Choroid plexus epithelial cell (primary cell): ENCODE measurements at places on chromosomes 3 and 15.

DNA sequence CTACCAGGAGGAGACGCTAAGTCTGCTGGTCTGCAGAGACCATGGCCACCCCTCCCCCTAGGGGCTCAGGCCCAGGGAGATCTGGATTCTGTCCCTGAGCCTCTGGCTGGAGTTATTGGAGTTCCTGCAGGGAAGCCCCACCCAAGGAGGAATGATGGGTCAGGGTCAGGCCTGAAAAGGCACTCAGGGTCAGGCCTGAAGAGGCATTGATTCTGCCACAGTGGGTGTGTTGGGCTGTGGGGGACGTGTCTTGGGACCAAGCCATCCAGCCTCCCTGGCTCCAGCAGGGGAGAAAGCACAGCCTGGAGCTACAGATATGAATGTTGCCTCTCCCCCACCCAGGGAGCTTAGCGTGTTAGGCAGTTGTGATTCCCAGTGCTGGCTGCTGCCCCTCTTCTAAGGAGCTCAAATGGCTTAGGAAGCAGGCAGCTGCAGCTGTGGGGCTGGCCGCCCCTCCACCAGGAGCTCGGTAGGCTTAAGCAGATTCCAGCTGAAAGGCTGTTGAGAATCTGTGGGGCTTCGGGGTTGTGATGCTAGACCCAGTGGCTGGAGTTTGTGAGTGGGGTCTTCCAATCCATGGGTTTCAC is 176.7 kb downstream of the CHL1 start:
- DNase-seq, result no peak

DNA sequence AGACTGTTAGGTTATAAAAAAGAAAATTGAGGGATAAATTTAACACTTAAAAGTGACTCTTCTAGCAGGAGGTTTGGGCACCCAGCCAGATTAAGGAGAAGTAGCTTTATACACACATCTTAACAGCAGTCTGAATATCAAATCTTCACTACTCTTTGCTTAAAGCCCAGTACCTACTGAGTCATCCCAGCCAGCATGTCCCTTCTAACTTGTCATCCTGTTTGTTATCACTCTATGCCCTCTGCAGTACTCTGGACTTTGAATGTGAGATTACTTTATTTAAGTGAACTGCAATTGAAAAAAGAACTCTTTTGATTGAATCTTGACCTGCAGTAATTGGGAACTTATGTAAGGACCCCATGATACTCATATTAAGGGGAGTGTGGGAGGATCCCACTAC is 77.6 kb downstream of the FHIT start:
- no peak for DNase-seq

GRCh38 chr3:179098388-179099077 is 26.9 kb upstream of the ZMAT3 start:
- DNase-seq, result peak; percentile 74

DNA sequence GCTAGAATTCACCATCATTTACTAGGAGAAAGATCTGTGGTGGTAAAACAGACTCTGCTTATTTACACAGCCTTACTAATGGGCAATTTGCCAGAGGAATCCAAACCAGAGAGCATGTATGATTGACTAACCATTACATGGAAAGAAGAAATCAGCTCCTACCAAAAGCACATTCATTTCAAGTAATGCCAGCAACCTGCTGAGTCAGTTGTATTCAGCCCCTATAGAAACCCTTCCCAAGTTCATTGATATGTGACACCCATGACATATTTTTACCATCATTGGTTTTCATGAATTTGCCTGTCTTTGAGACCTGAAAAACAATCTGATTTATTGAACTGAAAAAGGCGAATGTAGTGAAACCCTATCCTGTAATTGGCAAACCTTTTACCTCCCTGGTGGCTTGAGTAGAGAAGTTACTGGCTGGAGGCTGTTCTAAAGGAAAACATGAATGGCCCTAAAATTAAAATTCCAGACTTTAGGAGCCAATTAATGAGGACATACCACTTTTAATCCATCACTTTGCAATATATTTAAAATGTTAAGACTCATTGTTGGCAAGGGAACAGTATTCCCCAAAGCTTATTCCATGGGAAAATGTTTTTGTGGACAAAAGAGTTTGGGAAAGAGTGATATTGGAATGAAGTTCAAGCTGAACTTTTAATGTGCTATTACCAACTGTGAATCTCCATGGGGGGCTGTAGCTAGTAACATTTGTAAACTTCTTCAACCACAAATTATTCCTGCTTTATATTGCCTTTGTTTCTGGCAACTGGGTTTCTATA is 542.9 kb downstream of the FHIT start:
- peak; percentile 83 for DNase-seq

DNA sequence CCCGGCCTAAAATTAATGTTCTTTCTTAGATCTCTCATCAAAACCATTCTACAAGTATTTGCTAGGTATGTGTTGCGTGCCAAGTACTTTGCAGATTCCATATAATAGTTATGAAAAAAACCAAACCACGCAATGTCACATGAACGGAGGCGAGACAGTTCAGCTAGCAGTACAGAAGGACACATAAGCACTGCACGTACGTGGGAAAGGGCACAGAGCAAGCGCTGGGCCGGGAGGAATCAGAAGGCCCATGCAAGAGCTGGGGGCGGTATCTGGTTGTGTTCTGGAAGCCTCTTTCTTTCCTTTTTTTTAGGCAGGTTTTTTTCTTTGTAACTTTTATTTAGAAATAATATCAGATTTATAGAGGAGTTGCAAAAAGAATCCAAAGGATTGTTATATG is 11.3 kb downstream of the PDIA5 start:
- no peak for DNase-seq

DNA sequence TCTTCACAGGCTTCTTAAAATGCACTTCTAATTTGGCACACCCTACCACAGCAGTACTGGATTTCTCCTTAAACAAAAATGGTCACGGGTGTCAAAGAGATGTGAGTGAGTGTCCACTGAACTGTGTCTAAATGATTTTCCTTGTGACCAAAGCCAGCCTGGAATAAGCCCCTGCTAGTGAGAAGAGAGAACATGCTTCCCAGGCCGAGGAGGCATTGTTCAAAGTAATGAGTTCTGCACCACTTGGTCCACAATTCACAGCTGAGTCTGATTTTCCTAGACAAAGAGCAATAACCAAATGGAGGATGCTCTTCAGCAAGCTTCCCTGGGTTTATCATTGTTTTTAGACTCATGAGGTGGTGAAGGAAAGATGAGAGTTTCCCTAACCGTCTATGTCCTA is 3.8 kb downstream of the PLCH1 start:
- no peak for DNase-seq
